NCI-H774 (cell line): ENCODE measurements at places on chromosomes 2 and 18.

DNA sequence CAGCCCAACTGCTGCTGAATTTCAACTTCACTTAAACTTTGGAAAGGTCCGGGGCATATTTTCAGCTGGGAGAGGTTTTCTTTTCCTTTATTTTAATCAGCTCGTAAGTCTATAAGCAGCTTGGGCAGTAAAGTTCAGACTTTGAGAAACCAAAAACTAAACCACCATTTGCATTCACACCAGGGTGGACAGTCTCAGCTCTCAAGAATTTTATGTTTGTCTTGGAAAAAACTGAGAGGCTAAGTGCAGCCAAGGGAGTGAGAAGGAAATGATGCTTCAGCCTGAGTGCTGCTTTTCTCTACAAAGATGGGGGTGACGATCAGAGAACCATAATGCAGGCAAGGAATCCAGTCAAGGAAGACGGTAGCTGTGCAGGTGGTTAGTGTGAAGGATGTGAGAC, 30.2 kb downstream of the MCFD2 start:
- no peak for DNase-seq

- DNase-seq = no peak
Measured at GRCh38 chr2:88660622-88661021, 30.9 kb upstream of the RPIA start.

DNA sequence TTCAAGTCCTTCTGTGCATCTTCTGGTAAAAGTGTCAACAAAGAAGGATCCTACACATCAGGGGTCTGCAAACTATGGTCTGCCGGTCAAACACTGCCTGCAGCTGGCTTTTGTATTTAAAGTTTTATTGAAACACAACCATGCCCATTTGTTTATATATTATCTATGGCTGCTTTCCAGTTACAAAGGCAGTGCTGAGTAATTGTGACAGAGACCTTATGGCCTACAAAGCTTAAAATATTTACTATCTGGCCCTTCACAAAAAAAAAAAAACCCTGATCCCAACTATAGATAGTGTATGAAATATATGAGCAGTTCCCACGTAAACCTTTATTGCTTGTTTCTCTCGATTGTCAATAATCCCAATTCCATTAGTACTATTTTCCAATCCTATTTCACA, 101.4 kb downstream of the RBMS1 start:
- no peak for DNase-seq

- DNase-seq = no peak
Measured at GRCh38 chr18:35324926-35325655, 19.1 kb downstream of the ZNF24 start.

DNA sequence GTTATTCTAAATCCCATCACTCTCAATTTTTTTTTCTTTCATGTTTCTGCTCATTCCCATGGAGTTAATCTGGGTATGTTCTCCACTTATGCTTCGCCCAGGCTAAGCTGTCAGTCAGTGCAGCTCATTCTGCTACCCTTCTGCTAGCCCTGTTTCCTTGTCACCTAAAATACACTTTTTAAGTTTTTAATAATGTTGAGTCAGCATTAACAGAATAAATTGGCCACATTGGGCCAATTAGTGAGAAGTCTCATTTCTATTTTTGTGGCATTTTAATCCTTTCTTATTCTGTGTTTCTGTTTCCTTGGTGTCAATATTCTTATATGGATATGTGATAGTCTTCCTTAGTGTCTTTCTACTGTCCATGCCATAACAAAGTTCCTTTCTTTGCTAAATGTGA, 1126.2 kb downstream of the DPP10 start:
- no peak for DNase-seq

- no peak for DNase-seq
Measured at GRCh38 chr2:101486258-101486701, 11.4 kb upstream of the RFX8 start.
